ENCODE measurements at places on chromosomes 5 and 9. TPM values are rescaled to one million over a fixed set of nuclear protein-coding genes. Genes with fewer than 3 reads are reported as not detected.

ACTBL2 gene
- total RNA-seq, result not detected

DNA sequence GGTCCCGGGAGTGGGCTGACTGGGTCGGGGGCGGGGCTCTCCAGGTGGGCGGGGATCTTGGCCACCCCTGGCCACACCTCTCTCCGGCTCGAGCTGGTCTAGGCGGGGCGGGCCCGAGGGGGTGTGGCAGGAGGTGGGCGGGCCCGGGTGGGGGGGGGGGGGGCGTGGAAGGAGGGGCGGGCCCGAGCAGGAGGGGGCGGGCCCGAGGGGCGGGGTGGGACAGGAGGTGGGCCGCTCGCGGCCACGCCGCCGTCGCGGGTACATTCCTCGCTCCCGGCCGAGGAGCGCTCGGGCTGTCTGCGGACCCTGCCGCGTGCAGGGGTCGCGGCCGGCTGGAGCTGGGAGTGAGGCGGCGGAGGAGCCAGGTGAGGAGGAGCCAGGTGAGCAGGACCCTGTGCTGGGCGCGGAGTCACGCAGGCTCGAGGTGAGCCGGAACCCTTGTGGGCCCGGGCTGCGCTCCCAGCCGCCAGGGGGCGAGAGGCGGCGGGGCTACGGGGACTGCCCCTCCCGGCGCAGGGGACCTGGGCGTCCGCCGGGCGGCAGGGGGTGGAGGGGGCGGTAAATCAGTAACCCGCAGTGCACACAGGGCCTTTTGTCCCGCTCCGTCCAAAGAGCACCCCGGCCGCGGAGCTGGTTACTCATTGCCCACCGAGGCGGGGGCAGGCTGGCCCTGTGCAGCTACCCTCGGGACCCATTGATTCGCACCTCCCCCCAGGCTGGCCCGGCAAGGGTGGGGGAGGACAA, at the start of gene FGFR4:
Gene FGFR4 (plus strand): TSS at position 262 of the 744 bp plus-strand sequence. CDS start 2,688 bp downstream, outside the sequence.
- DNase-seq, result peak; percentile 94

DNA sequence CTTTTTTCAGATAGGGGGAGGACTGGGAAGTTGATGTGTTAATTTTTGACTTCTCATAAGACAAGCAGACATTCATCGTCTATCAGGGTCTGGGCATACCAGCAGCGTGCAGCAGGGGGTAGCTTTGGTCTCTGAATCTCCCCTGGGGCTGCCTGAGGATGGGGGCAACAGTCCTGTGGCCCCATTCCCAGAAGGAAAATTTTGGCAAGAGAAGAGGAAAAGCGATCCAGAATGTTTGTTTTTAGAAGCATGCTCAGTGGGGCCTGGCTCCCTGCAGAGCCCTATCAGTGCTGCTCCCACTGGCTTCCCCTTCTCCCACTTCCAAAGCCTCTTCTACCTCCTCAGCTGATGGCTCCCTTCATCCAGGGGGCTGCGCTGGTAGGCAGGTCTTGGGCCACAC, 194.8 kb upstream of the IL12B start:
- no peak for DNase-seq

DNA sequence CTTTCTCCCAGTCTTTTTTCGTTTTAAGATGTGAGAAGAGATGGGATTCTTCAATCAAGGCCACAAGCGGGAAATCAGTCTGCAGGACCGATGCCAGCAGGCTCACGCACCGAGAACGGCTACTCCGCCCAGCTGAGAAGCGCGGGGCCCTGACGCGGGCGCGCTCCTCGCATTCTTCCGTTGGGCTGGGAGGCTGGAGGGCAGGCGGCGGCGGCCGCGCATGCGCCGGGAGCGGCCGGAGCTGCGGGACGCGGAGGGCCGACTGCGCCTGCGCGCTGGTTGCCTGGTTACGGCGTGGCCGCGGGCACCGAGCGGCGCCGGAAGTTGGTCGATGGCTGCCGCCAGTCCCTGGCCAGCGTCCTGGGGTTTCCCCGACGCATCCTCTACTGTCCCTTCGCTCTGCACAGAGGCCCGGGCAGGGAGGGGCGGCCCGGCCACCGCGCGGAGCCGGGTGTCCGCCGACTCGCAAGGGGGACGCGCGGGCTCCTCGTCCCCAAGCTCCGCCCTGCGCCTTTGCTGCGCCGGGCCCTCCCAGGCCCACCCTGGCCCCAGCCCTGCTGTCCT, 831 bp upstream of the SEC16A start:
- peak; percentile 98 for DNase-seq

DNA sequence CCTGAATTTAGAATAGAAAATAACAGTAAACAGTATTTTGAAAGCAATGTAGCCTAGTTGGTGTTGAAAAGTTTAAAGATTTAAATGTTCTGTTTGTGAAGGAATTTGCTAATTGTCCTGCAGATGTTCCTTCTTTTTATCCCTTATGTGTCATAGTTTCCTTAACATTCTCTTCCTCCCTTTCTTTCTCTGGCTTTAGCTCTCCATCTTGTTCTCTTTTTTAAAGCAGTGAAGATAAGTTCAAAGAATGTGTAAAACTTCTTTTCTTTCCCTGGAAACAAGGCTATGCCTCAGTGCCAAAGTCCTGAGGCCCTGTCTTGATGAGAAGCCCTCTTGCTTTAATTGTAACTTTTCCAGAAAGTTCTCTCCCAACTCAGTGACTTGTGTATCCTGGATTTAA, 24.4 kb upstream of the GAS1 start:
- no peak for DNase-seq

DNA sequence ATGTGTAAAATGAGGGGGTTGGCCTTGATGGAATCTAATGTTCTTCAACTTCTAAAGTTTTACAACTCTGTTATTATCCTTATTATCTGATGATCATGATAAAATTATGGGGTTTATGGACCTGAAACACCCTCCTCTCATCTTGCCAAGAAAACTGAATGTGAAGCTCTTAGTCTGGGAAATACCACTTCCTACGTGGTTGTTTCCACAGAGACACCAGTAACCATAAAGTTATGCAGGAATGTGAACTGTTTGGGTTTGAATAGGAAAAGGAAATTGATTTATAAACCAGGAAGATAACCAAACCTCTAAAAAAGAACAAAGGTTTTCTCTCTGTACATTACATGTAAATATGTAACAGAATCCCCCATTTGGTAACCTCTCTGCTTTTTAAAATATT, 28.3 kb upstream of the RAI14 start:
- no peak for DNase-seq

DNA sequence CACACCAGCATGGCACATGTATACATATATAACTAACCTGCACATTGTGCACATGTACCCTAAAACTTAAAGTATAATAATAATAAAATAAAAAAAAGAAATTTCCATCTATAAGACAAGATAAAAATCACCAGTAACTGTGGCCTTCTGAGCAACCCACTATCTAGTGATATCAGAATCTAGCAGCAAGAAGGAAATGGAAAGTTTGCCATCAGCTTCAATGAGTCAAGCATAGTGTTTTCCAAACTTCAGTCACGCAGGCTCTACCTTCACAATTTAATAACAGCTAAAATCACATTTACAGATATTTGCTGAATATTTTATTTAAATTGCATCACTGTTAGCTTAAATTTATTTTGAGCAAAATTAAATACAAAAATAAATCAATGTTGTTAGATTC, 345.3 kb upstream of the CD180 start:
- no peak for DNase-seq

Data from tongue (tissue), 3 donors.